ENCODE measurements at places on chromosomes 2 and 18.

GRCh38 chr2:9948721-9949120, 2.8 kb upstream of the GRHL1 start:
- no peak for DNase-seq
- H3K27ac ChIP-seq: no peak overlapping the region
- H3K36me3 ChIP-seq: no peaks in the 10 kb centered on the region
- H3K27me3 ChIP-seq: 0 out of 3 replicates have a peak, but pooled peaks cover 6% of the 10 kb centered on the region

DNA sequence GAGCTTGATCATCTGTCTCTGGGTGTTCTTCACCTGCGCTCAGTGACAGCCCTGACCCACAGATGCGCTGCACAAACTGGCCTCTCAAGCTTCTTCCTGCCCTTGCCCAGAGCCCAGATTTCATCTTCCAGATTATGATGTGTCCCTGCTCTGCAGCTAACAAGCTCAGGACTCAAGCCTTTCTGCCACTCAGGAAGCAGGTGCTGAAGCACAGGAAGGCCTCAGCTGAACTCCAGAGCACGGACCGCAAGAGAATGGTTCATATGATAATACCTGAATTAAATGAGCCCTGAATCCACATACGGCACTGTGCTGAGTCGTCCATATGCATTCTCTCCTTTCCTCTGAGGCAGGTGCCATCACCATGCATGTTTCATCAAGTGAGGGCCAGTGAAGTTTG, 3.8 kb downstream of the CD207 start:
- no peak overlapping the region for H3K27ac ChIP-seq
- no peak overlapping the region for H3K4me3 ChIP-seq
- no peak for DNase-seq
- no peaks in the 10 kb centered on the region for H3K36me3 ChIP-seq

GRCh38 chr2:233049194-233049761, 10.9 kb upstream of the INPP5D start:
- no peak overlapping the region for H3K4me3 ChIP-seq
- no peaks in the 10 kb centered on the region for H3K36me3 ChIP-seq
- no peak overlapping the region for H3K27ac ChIP-seq

- H3K36me3 ChIP-seq: no peaks in the 10 kb centered on the region
- DNase-seq: no peak
- H3K4me3 ChIP-seq: no peak overlapping the region
- peaks cover 12% of the 10 kb centered on the region for H3K4me1 ChIP-seq
- H3K27me3 ChIP-seq: no peaks in the 10 kb centered on the region
- H3K27ac ChIP-seq: no peak overlapping the region
These were observed 19.7 kb upstream of the TLK1 start for GRCh38 chr2:171180229-171180930.

- no peak for DNase-seq
- no peaks in the 10 kb centered on the region for H3K4me1 ChIP-seq
- H3K4me3 ChIP-seq: no peak overlapping the region
- no peak overlapping the region for H3K27ac ChIP-seq
- no peaks in the 10 kb centered on the region for H3K36me3 ChIP-seq
- H3K27me3 ChIP-seq: peaks cover 15% of the 10 kb centered on the region
These were observed 6.2 kb downstream of the PXDN start for GRCh38 chr2:1738163-1738562.

- H3K36me3 ChIP-seq: no peaks in the 10 kb centered on the region
- no peak for DNase-seq
- no peak overlapping the region for H3K27ac ChIP-seq
- no peaks in the 10 kb centered on the region for H3K27me3 ChIP-seq
- H3K4me3 ChIP-seq: no peak overlapping the region
These were observed 673.1 kb upstream of the VRK2 start for GRCh38 chr2:57373530-57373929.

DNA sequence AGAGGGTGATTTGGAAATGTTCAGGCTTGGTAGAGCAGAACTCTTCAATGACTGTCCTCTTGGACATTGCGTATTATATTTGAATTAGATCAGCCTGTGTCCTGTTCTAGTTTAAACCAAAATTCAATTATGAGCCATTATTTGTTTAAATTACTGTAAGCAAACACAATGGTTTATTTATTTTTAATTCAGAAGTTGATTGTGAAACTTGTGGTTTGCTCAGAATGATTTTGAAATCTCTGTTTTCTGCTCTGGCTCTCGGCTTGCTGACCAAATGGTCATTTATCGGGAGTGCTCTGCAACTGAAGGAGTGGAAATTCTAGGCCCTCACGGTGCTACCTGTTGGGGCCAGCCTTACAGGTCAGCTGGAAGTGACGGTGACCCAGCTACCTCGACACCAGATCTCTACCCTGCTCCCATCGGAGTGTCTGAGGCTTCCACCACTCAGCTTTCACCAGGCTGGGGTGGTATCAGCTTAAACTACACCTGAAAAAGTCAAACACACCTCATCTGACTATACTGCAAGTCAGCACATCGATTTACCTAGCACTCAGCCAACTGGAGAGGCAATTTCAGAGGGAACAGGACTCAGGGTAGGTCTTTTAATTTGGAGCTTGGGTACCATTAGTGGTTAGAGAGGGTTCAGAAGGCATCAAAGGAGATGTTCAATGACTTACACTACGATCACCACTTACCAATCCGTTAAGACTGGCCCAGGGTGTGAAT, 36.8 kb upstream of the GPD2 start:
- no peaks in the 10 kb centered on the region for H3K27me3 ChIP-seq
- H3K4me3 ChIP-seq: peak overlapping the region; percentile 63
- H3K27ac ChIP-seq: no peak overlapping the region
- DNase-seq: no peak
- peaks cover 12% of the 10 kb centered on the region for H3K4me1 ChIP-seq

Data from K562 (cell line).